HepG2 (cell line): ENCODE measurements at places on chromosomes 4 and X. TPM values are rescaled to one million over a fixed set of nuclear protein-coding genes. Genes with fewer than 3 reads are reported as not detected.

The IRF2 gene
- polyA plus RNA-seq = 26.0 and 28.8 TPM in 2 replicates

DNA sequence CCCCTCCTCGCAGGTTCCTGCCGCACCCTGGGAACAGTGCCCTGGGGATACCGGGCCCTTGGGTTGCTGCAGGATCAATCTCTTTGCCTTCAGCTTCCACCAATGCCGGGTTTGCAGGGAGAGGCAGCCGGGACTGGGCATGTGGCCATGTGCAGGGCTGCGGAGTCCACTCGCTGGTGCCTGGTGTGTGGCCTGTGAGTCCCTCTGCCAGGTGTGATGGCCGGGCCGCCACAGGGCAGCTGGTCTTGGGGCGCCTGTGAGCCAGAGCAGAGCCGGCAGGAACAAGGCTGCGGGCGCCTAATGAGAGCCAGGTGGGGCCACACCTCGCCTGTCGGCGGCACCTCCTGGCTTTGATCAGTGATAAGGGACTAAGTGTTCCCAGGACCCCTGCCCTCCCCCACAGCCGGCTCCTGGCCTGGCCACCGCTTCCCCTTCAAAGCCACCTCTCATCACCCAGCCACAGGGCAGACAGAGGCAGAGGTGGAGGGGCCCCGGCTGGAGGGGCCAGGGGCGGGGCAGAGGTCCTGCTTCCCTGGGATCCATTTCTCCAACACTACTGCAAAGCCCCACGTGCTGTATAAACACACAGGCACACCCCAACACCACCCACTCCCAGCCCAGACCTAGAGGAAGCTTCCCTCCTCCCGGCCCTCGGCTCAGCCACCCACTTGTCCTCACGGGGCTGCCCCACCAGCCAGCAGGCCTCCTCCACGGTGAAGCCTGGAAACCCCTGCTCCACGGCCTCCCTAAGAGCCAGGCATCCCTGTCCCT lies 132.7 kb downstream of the CPZ start:
- DNase-seq = no peak
- no peaks in the 10 kb centered on the region for H3K4me1 ChIP-seq
- no peak overlapping the region for H3K4me3 ChIP-seq
- H3K27me3 ChIP-seq = peaks cover 60% of the 10 kb centered on the region
- no peak overlapping the region for H3K27ac ChIP-seq

The GLRA3 gene
- not detected in 2 replicates for polyA plus RNA-seq

The PDE5A gene
- 0.20 and 0.22 TPM in 2 replicates for polyA plus RNA-seq

DNA sequence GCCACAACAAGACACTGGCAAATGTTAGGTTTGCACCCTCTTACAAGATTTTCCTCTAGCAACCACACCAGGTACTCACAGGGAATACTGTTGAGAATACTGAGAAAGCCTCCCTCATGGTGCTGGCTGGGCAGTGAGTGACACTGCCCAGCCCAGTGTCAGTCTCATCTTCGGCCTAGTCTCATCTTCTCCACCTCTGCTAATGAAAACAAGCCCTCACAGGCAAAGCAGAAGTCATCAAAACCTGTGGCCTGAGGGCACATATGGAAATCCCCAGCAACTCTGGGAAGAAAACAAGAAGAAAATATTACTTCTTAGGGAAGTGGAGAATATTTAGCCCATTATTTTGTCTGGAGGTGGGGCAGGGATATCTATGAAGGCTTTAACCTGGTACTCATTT lies 7.9 kb upstream of the ADAM29 start:
- DNase-seq = no peak
- no peak overlapping the region for H3K4me3 ChIP-seq
- H3K27ac ChIP-seq = no peak overlapping the region
